CD4-positive, alpha-beta T cell treated with Interleukin-6 for 4 hours (primary cell): ENCODE measurements at places on chromosomes 5 and 9.

DNA sequence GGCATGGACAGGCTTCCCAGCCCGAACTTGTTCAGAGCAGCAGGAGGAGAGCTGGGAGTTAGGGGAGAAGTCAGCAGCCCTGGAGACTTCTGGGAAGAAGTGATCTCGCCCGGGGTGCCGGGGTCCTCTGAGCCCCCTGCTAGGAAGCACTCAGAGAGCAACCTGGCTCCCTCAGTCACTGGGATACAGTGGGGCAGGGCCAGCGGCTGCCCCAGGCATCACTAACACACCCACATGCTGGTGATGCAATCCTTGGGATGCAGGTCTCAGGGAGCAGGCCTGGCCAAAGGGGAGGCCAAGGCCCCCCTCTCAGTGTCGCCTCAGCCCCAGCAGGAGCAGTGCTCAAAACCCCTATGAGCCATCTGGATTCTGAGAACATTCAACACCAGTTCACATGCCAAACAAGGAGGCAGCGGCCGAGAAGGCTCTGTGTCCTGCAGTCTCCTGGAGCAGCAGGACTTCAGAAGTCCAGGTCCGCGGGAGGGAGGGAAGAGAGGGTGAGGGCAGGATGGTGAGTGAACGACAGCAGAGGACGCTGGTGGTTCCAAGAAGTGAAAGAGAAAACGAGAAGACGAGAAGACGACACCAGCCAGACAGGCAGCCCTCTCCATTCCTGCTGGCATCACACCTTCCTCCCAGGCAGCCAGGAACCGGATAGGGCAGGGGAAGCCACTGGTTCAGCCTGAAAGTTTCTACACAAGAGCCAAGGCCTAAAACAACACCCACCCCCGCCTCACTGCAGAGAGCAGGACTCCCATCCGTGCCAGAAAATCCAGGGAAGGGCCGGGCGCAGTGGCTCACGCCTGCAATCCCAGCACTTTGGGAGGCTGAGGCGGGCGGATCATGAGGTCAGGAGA, 2.3 kb downstream of the PNPLA7 start:
- DNase-seq = no peak

DNA sequence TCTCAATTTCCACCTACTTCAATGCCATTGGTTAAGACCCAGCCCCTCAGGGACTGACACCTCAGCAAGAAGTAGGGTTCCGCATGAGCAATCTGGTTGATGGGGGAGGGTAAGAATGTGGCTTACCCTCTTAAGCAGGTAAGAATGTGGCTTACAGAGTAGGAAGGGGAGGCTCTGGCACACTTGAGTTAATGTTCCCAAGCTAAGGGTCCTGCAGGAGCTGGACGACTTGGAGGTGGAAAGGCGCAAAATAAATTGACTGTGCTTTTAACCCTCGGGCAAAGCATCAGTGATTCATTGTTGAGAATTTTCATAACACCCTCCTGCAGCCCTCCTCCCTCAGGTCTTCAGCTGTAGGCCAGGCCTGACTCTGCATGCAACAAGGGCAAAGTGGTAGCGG, 24.9 kb upstream of the ADRA1B start:
- DNase-seq = no peak

GRCh38 chr9:83596899-83597504, 25.9 kb upstream of the IDNK start:
- DNase-seq = peak; percentile 38

DNA sequence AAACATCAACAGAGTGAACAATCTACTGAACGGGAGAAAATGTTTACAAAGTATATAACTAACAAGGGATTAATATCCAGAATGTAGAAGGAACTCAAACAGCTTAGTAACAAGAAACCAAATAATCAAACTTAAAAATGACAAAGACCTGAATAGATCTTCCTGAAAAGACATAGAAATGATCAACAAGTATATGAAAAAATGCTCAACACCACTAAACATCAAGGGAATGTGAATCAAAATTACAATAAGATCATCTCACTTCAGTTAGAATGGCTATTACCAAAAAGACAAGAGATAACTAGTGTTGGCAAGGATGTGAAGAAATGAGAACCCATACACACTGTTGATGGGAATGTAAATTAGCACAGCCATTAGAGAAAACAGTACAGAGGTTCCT, 218.8 kb downstream of the MCTP1 start:
- no peak for DNase-seq

- DNase-seq = no peak
Measured at GRCh38 chr9:110338143-110338542, 480 bp upstream of the TXNDC8 start.

GRCh38 chr5:10674096-10674495, 86.9 kb downstream of the DAP start:
- DNase-seq = no peak

- no peak for DNase-seq
Measured at GRCh38 chr5:133364936-133365707, 247.2 kb downstream of the FSTL4 start.

DNA sequence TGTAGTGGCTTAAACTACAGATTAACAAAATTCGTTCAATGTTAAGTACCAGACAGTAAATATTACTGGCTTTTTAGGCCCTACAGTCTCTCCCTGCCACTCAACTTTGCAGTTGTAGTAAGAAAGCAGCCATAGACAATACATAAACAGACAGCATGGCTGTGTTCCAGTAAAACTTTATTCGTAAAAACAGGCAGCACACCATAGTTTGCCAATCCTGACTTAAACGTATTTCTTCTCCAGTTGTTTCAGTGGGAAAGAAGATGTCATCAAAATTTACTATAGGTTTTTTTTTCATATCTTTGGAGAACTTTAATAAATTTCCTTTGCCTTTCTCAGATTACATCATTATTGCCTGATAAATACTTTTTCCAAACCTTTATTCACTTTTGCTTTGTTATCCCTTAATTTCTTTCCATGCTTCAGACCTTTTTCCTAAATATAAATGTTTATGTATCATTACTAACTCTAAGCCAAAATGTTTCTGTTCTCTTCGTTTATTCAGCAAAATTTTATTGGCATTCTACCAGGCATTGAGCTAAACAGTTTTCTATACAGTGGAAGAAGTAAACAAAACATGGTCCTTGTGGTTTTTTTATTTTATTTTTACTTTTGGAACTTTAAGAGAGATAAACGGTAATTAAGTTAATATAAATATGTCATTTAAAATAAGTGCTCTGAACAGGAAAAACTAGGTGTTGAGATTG, 64.5 kb downstream of the SLF1 start:
- DNase-seq = no peak

GRCh38 chr9:32866273-32866672, 82.9 kb downstream of the TMEM215 start:
- DNase-seq = no peak

DNA sequence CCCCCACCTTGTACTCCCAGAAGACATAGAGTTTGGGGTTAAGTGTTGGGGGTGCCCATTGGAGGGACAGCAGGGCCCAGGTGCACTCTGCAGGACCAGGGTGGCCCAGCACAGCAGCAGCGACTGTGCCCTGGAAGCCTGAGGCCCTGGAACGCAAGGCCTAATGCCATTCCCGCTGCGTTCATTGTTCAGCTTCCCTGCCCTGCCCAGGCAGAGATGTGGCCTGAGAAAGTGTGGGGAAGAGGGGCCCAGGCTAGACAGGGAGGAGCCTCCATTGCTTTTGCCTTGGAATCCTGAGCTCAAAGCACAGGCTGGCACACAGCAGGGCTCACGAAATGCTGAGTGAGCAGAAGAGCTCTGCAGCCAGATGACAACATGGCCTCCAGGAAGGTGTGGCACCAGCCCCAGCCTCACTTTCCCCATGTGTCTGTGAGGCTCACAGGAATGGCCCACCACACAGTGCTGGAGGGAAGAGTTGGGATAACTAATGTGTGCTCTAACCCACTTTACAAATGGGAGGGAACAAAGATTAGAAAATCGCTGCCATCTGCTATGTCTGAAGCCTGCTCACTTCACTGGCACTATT, 19.4 kb downstream of the S1PR3 start:
- DNase-seq = no peak

DNA sequence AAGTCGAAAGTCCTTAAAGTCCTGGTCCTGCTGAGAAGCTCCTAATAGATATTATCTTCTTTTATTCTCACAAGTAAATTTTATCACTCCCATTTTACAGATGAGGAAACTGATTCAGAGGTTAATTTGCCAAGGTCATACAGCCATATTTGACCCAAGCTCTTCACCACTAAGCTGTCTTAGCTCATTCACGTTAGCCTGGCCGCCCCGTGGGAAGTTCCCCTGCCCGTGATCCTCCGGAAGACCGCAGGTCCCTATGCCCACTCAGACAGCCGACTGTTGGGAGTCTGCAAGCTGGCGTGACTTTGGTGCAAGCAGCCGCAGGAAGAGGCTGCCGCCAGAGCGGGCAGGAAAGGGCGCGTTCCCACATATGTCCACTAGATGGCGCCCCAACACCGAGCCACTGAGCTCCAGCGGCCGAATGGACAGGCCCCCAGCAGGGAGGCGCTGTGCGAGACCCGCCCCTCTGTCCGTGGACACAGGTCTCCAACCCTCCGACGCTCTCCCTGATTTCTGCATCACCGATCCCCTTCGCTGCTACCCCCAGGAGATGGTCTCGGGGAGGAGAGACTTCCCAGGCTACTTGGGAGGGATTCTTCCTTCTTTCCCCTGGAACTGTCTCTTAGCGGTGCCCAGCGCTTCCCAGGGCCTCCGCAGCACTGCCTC, 10.0 kb upstream of the ARAP3 start:
- peak; percentile 88 for DNase-seq
